ENCODE measurements at places on chromosomes 5 and 9.

GRCh38 chr9:115764645-115765044 lies 388.9 kb upstream of the PAPPA start:
- no peak for DNase-seq

GRCh38 chr5:134086943-134087305 lies 27.6 kb upstream of the TCF7 start:
- DNase-seq, result no peak

DNA sequence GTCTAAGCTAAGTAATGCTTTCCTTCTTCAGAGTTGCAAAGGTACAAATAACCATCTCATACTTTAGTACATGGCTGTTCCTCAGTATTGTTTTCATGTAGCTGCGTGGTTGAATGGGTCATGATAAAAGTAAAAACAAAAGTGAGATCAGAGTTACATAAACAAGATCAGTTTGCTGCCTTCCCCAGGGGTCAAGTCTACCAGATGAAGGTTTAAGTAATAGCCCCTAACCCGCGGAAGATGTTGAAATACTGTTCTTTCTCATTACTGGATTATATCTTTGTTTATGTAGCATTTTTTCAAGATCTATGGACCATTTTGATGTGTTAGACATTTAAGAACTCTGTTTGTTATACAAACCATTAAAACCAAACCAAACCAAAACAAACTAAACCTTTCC lies 34.1 kb upstream of the ARRDC3 start:
- no peak for DNase-seq

DNA sequence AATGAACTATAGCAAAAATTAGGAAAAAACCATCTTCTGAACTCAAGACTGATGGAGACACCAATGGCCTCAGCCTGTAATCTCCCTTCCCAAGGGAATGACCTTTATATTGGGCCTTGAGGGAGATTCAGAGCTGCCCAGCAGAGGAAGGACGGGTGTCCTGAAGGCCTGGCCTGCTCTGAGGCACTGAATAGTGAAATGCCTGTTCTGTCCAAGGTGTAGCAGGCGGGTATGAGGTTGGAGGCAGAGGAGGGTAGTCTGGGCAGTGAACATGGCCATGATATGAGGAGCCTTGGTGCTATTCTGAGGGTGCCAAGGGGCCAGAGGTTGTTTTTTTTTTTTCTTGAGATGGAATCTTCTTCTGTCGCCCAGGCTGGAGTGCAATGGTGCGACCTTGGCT lies 25.0 kb downstream of the PSD2 start:
- DNase-seq, result no peak

GRCh38 chr5:52065182-52065581 lies 681.9 kb downstream of the ISL1 start:
- no peak for DNase-seq

- DNase-seq, result peak; percentile 13
Observed at GRCh38 chr5:58773744-58774441, 191.0 kb downstream of the RAB3C start.

DNA sequence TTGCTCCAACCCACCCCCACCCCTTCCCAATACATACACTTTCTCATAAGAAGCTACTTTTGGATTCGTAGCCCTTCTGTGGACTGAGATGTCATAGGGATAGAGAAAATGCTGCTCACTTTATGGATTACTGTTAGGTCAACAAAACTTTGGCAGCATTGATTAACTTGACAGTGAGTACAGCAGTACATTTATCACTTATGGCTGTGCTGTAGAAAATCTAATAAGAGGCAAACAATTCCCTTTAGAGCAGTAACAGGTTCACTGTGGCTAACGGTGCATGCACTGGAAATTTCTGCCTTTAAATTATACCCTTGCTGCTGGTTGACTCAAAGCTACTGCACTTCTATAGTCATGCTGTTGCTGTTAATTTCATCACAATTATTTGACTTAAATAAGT lies 59.2 kb downstream of the PPIC start:
- no peak for DNase-seq

GRCh38 chr5:67773411-67774266 lies 441.9 kb upstream of the PIK3R1 start:
- peak; percentile 93 for DNase-seq

DNA sequence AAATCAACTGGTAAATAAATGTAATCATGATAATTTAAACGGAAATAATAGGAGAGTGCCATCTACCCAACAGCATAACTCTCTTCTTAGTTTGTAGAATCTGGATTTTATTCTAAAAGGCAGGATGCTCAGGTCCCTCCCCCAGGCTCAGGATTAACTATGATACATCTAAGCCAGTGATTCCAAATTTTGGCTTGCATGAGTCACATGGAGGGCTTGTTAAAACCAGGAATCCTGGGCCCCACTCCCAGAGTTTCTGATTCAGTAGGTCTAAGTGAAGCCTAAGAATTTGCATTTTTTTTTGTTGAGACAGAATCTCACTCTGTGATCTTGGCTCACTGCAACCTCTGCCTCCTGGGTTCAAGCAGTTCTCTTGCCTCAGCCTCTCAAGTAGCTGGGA lies 62.3 kb upstream of the ZFR start:
- DNase-seq, result no peak

GRCh38 chr5:134917070-134917815 lies 12.3 kb downstream of the PCBD2 start:
- DNase-seq, result no peak

DNA sequence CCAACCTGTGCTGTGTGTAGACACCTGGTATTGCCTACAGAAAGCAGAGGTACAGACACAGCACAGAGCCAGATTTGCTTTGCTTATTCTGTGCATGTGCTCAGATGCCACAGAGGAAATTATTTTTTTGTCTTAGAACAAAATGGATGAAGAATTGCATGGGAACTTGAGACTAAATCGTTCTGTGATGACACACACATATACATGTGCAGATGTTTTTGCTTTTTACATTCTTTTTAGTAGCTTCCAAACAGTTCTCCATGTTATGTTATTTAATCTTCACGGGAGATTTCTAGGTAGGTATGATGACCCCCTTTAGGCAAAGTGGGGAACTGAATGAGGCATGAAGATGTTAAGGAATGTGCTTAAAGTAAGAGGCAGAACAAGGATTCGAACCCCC lies 221.5 kb upstream of the PANK3 start:
- no peak for DNase-seq

GRCh38 chr5:164094291-164094690 lies 588.9 kb downstream of the MAT2B start:
- DNase-seq, result no peak

DNA sequence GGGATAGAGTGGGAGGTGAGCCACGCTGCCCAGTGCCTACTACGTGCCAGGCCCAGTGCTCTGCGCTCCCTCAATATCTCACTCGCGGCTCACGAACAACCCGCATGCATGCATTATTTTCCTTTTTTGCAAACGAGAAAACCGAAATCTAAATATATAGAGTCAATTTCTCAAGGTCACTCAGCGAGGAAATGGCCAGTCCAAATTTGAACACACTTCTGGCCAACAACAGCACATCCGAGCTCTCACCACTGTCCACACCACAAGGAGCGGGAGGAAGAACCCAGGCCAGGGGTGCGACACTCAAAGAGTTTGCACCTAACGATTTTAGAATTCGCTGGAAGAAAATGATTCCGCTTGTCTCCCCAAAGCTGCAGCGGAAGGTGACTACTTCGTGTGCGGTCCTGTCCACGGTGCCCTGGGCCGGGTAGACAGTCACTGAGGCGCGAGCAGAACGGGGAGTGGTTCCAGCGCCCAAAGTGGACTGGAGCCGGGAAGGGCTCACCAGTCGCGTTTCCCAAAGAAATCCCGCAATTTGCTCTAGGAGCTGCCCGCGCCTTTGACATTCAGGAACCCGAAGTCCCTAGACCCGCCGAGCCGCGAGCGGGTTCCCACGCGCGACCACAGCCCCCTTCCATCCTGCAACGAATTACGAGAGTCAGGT lies 1.1 kb upstream of the TLX3 start:
- DNase-seq, result no peak

DNA sequence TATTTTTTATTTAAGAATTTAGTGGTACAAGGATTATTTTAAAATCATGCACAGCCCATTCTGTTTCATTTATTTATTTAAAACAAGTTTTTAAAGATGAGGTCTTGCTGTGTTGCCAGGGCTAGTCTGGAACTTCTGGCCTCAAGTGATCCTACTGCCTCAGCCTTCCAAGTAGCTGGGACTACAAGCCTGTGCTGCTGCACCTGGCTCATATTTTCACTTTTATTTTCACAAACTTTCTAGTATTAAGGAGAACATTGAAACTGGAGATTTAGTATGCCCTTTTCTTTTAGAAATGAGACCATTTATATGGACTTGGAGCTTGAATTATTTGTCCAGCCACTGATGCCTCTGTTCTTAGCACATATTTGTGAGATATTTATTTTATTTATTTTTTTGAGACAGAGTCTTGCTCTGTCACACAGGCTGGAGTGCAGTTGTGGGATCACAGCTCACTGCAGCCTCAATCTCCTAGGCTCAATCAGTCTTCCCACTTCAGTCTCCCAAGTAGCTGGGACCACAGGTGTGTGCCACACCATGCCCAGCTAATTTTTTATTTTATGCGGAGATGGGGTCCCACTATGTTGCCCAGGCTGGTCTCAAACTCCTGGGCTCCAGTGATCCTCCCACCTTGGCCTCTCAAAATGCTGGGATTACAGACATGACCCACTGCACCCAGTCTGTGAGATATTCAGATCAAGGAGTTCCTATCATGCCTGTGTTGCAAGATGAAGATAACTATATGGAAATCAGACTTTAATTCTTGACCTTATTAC lies 7.4 kb downstream of the DMXL1 start:
- DNase-seq, result no peak

- no peak for DNase-seq
Observed at GRCh38 chr9:113567361-113568080, 104.0 kb downstream of the RGS3 start.

DNA sequence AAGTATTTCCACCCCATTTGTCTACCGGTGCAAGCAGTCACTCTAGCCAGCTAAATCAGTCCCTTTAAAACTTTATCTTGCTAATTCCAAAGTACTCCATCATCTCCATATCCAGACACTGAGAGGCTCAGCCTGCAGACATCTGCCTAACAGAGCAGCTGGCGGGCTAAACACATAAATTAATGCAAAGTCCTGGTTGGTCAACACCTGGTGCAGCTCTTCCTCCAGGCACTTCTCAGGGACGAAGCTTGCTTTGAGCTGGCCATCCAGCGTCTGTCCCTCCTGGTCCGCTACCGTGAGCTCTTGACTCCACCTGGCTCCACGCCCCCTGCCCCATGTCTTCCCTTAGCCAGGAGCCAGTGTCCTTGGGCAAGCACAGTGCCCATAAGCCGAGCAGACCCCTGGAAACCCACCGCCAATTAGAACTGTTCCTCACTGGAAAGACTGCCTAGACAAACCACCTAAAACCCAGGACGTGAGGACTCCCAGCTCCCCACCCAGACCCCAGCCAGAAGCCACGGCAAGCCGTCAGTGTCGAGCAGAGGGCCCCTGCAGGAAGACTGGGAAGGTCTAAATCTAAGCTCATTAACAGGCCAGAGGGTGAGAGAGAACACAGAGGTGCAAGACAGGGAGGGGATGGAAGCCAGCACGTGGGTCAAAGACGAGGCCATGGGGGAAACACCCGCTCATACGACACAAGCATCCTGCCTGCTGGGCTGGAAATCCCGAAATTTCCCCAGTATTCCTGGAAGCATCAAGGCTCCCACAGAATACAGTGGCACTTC lies 120.0 kb downstream of the COL23A1 start:
- no peak for DNase-seq

- peak; percentile 46 for DNase-seq
Observed at GRCh38 chr9:32992595-32993238, 8.7 kb downstream of the APTX start.

GRCh38 chr5:149561848-149562247 lies 10.6 kb upstream of the CSNK1A1 start:
- no peak for DNase-seq

GRCh38 chr5:157390551-157391297 lies 69.3 kb upstream of the NIPAL4 start:
- DNase-seq, result no peak

- DNase-seq, result no peak
Observed at GRCh38 chr5:128263357-128263756, 179.8 kb downstream of the SLC12A2 start.

- no peak for DNase-seq
Observed at GRCh38 chr9:85501882-85502281, 239.9 kb downstream of the AGTPBP1 start.

DNA sequence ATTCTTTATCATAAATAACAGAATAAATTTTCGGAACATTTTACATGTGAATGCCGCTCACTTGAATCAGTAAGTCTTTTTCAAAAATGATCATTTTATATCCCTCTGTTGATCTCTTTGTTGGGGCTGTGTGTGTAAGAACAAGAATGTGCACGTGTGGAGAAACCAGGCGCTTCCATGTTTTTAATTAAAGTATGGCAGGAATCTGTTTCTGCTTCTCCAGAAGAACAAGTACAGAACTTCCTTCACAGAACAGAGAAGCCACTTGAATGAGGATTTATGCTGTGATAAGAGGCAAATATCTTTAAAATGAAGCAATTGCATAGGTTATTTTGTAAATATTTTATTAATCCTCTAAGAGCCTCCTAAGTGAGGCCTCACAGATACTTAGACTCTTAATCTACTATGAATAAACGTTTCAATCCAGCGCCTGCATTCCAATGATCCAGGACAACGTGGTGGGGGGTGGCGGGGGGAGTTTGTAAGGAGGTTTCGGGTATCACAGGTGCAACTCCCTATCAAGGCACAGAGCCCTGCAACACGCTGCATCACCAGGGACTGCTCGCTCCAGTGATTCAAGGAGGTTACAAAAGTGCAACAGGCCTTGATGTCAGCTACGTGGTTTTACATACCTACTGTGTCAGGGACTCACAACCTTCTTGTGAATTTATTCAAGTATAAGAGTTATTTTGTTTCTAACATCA lies 409.2 kb downstream of the BNC2 start:
- no peak for DNase-seq

- no peak for DNase-seq
Observed at GRCh38 chr5:154757814-154758406, 2.7 kb downstream of the LARP1 start.

- no peak for DNase-seq
Observed at GRCh38 chr5:159576902-159577301, 246.6 kb upstream of the IL12B start.

DNA sequence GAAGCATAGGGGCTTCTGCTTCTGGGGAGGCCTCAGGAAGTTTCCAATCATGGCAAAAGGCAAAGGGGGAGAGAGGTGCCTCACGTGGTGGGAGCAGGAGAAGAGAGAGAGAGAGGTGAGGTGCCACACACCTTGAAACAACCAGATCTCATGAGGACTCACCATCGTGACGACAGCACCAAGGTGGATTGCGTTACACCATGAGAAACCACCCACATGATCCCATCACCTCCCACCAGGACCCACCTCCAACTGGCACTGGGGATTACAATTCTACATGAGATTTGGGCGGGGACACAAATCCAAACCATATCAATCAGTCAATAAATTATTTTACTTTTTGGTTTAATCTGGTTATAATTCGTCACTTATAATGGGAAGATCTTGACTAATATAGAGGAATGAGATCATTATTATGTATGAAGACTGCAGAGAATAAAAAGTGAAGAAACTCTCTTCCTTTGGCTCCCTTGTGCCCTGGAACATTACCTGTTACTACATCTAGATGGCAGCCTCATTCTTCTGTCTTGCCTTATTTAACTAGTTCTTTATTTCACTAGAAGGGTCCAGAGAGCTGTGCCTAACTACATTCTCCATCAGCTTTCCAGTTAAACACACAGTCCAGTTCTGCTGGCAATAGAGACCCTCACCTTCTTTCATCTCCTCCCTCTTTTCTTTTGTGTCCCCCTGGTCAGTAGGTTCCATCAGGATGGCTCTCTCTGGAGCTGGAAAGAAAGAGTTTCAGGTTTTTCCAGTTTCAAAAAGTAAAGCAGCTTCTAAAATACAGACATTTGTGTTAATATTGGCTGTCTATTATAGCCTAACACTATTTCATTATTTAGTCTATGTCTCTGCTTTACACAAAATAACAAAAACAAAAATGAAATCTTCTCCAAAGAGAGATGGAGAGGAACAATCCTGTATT lies 21.7 kb upstream of the SPINK7 start:
- DNase-seq, result peak; percentile 5
